ENCODE measurements at places on chromosomes 11 and 22.

DNA sequence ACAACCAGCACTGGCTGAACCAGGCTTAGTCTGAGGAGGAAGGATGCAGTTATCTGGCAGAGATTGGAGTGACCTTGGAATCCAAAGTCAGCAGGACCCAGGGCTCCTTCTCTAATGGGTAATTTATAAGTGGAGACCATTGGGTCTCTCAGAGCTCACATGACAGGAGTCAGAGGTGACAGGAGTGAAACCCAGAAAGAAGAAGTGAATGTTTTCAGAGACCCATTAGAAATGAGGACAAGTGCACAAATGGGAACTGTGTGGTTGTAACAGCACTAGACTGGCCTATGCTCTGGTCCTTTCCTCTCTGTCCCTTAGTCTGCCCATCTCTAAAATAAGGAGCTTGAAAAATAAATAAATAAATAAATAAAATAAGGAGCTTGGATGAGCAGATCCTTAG lies 107.4 kb downstream of the SERGEF start:
- DNase-seq: no peak

DNA sequence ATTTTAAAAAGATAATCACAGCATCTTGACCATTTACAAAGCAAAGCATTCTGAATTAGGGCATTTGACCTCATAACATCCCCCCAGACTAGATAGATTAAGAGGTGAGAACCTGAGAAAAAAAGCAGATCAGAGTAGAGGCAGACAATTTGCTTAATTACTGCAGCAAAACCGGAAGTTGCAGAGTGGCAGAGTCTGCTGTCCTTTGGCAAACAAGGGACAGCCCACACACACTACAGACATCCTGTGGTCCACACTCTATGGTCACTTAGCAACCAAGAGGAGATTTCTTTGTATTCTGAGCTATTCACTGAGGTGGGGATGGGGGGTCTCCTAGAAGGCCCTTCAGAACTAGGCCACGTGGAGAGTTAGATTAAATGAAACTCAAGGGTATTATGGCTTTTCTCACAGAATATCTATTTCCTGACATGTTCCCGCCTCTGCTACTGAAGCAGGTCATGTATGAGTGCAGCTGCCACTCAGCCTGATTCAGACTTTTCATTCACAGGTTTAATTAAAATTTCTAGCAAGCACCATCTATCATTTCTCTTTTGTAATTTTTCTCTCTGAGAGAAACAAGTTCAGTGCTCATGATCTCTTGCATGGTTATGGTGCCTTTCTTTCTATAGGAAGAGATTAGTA lies 48.5 kb downstream of the SVIP start:
- DNase-seq: no peak

DNA sequence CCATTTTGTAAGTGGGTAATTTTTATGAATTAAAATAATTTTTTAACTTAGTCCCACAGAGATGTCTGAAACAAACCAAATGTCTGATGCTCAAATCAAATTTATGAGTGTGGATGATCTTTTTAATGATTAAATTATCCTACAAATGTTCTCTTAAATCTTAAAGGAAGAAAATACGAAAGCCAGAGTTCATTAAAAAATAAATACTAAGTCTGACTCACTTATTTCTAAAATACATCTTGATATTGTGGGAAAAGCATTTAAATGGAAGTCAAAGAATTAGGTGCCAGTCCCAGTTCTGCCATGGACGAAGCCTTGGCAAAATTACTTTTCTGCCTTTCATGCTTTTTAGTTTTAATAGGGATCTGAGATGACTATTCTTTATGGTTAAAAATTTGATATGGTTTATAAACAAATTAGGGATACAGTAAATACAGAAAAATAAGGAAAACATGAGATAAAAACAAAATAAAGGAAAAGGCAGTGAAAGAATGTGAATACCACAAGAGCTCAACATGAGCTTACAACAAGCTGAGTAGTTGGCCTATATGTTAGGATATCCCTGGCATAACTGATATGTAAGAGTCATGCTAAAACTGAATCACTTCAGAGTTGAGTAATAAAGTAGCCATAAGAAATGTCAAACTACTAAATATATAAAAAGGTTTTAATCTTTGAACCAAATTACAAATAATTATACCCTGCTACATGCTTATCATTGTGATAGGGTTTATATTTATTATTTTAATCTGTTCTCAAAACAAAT lies 9.2 kb downstream of the CCDC34 start:
- DNase-seq: no peak

GRCh38 chr11:116864531-116864930 lies 27.1 kb upstream of the APOA1 start:
- DNase-seq: no peak

- no peak for DNase-seq
These were observed 176.0 kb downstream of the ARHGAP42 start for GRCh38 chr11:100863080-100863581.

DNA sequence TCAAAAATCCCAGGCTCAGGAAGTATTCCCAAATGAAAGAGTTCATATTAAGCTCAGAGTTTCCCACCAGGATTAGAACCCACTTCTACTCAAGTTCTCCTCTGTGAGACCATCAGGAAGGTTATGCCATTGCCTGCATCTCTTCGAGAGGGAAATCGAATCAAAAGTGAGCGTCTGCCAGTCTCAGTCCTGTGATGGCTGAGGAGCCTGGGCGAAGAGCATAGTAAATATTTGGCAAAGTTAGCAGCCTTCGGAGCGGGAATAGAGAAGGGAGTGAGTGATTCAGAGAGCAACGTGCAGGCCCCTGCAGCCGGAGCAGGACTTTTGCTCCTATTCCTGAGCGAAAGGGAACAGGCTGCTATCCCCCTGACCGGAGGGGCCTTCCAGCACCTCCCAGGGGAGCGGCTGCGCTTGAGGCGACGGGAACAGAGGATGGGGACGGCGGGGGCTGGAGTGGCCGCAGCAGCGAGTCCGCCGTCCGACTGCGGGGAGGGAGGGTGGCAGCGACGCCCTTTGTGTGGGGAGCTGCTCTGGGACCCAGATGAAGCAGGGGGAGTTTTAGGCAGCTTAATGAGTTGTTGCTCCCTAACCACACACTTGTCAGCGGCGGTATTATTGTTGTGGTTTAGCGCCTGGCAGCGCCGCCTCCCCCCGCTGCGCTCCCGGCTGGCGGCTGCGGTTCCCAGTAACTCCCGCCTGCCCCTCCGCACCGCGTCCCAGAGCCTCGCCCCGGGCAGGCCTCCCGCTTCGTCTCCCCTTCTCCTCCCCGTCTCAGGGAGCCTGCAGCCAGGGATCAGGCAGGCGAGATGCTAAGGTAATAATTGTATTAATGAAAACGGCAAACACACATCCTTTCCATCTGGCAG lies 21.7 kb upstream of the NRGN start:
- DNase-seq: no peak

- no peak for DNase-seq
These were observed 13.3 kb downstream of the IL10RA start for GRCh38 chr11:117999354-117999993.

- DNase-seq: no peak
These were observed 125.0 kb upstream of the NARS2 start for GRCh38 chr11:78699609-78700135.

GRCh38 chr11:45771193-45771565 lies 33.8 kb upstream of the SLC35C1 start:
- no peak for DNase-seq

- no peak for DNase-seq
These were observed 6.0 kb upstream of the DEUP1 start for GRCh38 chr11:93324500-93324899.

- DNase-seq: no peak
These were observed 5.3 kb upstream of the TYMP start for GRCh38 chr22:50535113-50535512.

GRCh38 chr11:128468111-128468510 lies 119.2 kb downstream of the ETS1 start:
- DNase-seq: no peak

DNA sequence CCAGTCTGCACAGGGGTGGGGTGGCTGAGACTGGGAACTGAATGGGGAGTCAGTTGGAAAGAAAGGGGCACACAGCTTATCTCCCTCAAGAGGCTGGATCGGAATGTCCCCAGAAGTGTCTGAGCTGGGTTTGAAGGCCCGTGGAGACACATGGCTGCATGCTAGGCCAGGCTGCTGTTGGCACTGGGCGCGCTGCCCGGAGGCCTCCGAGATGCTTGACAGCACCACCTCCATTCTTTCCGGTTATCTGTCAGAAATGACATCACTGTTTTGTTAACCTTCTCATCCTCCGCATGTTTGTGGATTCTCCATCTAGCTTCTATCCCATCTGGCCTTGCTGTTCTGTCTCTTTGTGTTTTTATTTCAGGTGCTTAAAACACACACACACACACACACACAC lies 85.5 kb downstream of the APIP start:
- no peak for DNase-seq

DNA sequence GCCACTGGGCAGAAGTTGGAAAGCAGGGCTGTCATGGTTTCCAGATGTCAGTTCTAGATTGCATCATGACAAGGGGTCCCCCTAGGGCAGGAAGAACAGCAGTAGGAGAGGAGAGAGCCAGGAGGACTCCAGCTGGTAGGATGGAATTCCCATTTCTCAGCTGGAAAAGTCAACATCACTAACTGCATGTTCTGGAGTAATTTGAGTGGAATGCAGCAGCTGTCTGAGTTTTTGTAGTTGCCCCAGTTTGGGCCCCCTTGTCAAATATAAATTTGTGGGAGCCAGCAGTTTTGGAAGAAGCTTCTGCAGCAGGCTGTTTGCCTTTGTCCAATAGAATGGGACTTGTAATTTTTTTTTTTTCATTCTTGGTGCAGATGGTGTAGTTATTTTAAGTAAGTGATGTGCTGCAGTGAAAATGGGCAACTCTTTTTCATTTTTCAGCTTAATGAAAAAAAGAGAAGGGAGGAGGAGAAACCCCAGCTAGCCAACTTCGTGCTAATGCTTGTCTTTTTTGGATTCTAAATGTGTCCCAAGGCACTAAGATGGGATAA lies 86.9 kb downstream of the LDLRAD3 start:
- no peak for DNase-seq

GRCh38 chr11:15976433-15977045 lies 379.8 kb downstream of the SOX6 start:
- DNase-seq: no peak

- no peak for DNase-seq
These were observed 1233.8 kb upstream of the CNTN5 start for GRCh38 chr11:97786961-97787360.

DNA sequence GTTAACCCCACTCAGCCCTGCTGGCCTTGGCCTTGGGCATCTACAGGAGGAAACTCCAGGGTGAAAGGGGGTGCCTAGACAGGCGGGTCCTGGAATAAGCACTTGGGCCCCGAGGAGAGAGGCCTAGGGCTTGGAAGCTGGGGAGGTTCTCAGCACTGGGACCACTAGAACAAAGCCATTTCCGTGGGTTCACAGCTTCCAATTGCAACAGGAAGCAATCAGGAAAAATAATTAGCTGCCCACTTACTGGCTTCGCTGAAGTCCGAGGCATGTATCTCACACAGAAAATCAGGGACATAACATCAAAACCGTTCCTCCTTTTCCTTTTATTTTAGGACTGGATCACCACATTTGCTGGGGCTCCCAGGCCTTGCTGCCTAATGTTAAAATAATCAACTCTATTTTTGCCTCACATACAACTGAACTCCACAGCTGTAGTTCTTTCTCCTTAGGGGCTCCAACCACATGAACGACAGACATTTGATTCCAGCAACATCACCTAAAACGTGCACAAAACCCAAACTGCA lies 161.1 kb upstream of the GRK3 start:
- no peak for DNase-seq

DNA sequence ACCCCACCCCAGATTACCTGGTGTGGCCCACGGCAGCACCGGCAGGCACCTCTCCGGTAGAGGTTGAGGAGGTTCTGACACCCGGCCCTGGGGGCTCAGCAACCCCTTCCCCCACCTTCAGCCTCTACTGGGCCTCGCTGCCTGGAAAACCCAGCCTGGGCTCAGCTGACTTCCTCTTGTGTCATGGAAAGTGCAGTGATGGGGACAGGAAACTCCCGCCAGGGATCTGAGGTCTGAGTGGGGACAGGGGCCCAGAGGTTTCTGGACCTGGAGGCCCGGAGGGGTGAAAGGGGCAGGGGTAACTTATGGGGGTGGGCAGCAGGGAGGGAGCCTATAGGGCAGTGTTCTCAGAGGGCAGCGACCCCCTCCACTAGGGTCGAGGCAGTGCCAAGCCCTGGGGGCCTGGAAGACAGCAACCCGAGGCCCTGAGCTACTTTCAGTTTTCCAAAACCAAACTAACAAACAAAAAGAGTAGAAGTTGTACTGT lies 10.0 kb upstream of the CD5 start:
- DNase-seq: no peak

DNA sequence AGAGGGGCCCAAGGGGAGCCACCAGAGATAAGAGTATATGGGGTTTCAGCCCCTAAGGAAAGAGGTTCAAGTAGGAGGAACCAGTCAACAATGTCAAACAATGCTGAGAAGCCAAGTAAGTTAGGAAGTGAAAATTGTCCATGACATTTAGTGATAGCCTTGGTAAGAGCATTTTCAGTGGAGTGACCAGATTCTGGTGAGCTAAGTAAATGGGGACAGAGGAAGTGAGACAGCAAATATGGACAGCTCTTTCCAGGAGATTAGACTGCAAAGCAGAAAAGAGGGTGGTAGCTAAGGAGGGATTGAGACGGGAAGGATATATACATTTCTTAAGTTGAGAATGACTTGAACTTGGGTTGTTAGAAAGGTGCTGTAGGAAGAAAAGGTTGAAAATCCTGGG lies 22.9 kb downstream of the POLD3 start:
- no peak for DNase-seq

GRCh38 chr11:99535819-99536218 lies 515.1 kb downstream of the CNTN5 start:
- no peak for DNase-seq

GRCh38 chr22:48490500-48491411 lies 1336.9 kb downstream of the BRD1 start:
- no peak for DNase-seq

DNA sequence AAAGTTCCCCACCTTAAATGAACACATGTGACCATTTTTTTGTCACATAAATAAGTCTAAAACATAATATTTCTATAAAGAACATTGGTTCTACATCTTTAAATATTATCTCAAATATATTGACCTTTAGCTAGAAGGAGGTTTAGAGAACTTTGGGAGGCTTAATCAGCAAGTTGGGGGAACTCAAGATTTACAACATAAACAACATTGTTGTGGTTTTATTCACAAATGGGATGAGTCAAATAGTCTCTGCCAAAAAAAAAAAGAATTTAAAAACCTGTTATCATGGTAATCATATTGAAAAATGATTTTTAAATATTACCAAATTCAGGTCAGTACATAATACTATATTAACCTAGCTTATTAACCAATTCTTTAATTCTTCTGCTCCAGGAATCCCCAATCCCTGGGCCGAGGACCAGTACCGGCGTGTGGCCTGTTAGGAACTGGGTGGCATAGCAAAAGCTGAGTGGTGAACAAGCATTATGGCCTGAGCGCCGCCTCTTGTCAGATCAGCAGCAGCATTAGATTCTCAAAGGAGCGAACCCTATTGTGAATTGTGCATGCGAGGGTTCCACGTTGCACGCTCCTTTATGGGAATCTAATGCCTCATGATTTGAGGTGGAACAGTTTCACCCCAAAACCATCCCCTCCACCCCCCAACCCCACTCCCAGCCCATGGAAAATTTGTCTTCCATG lies 98.2 kb downstream of the RDX start:
- DNase-seq: no peak
